ENCODE measurements at places on chromosomes 12 and 14.
A peak's percentile ranks its signal among the peaks of the same experiment; 100 is the strongest.

DNA sequence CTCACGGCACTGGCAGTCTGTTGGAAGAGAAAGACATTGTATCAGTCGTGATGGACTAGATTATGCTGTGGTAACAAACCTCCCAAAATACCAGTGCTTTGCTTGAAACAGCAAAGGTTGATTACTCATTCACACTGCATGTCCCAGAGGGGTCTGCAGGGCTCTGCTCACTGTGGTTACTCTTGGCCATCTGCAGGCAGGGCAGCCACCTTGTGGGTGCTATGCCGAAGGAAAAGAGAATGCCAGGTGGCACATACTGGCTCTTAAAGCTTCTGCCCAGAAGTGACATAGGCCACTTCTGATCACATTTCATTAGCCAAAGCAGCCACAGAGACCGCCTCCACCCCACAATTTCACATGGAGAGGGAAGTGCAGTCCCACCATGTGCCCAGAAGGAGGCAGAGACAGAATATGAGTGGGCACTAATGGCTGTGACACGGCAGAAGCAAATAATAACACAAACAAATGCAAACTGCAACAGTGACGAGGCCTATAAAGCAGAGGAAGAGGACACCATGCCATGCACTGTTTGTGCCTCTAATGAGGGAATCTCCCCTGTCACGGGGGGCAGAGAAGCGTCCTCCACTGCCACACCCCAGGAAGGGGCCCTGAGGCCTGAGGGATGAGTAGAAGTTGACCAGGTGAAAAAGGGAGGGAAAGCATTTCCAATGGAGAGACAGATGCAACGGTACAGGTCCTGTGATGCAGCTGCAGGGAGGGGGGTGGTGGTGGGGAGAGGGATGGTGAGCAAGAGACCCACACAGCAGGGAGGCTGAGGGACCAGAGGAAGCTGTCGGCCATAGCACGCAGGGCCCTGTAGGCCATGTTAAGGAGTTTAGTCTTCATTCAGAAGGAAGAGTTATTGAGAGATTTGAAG lies 51.7 kb upstream of the KICS2 start:
- DNase-seq: no peak

DNA sequence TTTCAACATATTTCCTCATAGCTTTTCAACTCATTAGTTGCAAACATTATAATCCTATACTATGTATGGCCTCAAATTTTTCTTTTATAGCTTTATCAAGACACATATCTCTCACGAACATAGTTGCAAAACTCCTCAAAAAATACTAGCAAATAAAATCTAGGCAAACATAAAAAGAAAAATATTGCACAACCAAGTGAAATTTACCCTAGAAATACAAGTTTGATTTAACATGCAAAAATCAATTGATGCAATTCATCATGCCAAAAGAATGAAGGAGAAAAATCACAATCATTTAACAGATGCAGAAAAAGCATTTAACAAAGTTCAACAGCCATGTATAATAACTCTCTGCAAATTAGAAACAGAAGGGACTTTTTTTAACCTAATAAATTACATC lies 33.3 kb upstream of the KCNH5 start:
- DNase-seq: no peak

DNA sequence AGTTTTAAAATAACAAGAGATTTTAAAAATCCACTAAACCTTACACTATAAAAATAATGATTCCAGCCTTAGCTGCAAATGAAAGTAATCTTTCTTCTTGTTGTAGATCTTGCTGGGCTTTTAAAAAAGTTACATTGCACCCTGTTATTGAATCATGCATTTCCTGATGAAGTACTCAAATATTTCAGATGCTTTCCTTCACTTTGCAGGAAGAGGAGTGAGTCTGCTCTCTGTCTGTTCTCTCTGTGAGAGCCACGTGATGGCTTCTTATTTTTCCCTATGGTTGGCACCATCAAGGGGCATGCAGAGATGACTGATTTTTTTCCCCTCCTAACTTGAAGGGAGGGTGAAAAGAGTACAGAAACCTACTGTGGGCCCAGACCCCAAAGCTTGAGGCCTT lies 262.7 kb downstream of the ATP23 start:
- DNase-seq: no peak

GRCh38 chr12:2068653-2069052 lies 15.9 kb downstream of the CACNA1C start:
- DNase-seq: no peak

GRCh38 chr12:24950231-24950834 lies 1.4 kb upstream of the BCAT1 start:
- no peak for DNase-seq

DNA sequence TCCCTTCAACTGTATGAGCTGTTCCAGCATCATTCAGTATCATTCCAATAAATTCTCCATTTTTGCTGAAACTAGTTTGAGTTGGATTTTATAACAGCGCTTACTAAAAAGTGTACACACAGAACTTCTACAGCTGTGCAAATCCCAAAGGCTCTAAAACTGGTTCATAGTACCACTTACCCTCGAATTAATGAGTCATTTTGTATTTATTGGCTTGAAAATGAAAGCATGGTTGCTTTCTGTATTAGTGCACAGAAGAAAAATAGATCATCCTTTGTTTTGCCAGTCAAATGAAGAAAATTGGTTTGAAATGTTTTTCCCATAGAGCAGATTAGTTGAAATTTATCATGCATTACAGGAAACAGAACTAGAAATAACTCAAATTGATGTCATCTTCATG lies 268.3 kb upstream of the CPNE8 start:
- no peak for DNase-seq

DNA sequence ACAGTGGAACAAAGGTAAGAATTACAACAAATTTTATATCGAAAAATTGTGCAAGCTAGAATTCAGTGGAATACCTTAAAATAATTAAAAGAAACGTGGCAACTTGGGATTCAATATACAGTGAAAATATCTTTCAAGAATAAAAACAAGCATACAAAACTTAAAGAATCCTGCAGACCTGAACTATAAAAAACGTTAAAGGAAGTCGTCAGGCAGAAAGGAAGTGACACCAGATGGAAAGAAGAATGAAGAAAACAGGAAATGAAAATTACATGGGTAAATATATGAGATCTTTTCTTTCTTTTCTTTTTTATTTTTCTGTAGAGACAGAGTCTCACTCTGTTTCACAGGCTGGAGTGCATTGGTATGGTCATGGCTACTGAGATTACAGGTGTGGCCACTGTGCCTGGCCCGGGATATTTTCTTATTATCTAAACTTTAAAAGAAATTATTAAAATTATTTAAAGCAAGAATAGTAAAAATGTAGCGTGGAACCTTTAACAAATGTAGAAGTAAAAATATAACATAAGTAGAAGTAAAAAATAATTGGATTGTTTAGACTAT lies 4.7 kb downstream of the MGP start:
- no peak for DNase-seq

GRCh38 chr12:26286186-26286585 lies 90.8 kb downstream of the SSPN start:
- DNase-seq: no peak

- no peak for DNase-seq
These were observed 1.7 kb downstream of the FAM186B start for GRCh38 chr12:49603721-49604120.

DNA sequence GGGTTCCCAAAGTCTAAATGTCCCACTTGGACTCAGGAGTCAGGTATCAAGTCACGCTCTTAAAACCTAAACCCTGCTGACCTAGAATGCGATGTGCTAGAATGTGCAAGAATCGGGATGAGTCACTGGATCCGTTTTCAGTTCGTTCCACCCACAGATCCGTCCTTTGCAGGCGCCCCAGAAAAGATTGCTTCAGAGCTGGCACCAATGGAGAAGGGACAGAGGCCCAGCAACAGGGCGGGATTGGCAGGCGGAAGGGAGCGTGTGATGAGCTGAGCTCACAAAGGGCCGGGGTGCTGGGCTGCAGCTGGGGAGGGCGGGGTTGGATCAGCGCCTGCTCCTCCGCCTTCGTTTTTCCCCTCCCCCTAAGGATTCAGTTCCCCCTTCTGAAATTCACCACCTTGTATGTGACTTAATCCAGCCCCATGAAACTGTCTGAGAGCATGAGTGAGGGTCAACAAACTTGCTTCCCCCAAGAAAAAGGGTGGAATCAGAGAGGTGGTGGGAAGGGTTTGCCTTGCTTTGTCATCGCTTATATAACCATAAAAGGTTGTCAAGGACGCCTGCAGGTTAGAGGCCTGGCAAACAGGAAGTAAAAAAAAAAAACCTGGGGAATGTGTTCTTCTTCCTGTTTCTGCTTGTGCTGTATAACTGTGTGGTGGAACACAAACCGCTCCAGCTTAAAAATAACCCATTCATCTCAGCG lies 2.8 kb upstream of the UBC start:
- DNase-seq: no peak

- no peak for DNase-seq
These were observed 11.5 kb upstream of the C14orf132 start for GRCh38 chr14:96027431-96028355.

DNA sequence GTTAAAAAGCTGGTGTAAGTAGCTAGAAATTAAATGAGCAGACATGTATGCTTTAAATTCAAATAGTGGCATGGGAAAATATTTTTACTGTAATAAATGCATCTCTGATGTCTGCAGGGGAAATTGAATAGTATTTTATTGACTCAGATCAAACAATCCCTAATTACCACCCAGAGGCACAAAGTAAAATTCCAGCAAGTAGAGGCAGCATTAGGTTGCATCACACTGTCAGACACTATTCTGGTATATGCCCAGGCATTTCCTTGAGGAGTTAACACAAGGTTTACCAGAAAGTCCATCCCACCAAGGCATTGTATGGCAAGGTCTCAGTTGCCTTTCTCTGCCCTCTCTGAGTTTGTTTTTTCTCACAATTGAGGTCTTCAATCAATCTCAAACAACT lies 201.6 kb upstream of the KITLG start:
- DNase-seq: no peak

DNA sequence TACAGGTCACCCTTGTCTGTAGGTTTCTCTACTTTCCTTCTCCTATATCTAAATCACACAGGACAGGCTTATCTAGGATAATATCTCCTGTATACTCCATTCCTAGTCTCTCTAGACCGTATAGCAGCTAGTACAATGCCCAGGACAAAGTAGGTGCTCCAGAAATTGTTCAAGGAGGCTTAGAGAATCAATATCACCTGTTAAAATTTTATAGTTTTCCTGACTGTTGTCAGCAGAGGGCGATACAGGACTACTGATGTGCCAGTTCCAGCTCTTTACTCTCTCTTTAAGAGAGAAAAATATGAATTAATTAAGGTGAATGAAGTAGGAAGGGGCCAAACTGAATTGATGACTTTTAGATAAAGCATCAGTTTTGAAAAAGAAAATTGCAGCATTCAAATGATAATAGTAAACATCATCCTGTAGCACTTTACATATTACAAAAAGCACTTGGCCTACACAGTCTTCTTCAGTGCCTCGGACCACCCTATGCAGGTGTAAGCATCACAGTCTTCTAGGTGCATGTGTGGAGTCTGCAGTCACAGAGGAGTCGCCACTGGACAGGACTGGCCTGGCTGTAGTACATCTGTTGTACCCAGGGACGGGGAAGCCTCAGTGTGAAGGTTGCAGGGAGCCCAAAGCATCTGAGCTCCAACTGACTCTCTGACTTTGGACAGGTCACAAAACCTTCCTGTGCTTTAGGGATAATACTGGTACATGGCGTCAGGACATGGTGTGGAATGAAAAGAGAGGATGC lies 61.9 kb upstream of the MAX start:
- DNase-seq: peak; percentile 41

GRCh38 chr14:83463500-83464098 lies 1929.9 kb upstream of the SEL1L start:
- DNase-seq: peak; percentile 37

DNA sequence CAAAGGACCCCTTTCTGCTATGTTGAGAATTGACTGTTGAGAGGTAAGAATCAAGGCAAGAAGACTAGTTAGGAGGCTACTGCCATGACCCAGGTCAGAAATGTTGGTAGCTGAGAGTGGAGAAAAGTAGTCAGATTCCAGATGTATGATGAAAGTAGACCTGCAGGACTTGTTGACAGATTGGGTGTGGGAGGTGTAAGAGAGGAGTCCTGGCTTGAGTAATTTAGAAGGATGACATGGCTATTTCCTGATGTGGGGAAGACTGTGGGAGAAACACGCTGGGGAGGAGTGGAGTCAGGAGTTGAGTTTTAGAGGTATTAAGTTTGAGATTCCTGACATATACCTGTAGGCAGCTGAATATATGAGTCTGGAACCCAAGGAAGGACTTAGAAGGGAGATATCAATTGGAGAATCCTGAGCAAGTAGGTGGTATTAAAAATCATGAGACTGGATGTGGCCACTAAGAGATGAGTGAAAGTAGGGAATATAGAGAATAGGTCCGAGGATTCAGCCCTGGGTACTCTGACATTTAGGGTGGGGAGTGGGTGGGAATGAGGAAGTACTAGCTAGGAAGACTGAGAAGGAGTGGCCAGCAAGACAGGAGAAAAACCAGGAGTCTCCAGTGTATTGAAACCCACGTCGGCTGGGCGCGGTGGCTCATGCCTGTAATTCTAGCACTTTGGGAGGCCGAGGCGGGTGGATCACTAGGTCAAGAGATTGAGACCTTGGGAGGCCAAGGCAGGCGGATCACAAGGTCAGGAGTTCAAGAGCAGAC lies 12.6 kb upstream of the DDX47 start:
- DNase-seq: no peak

- no peak for DNase-seq
These were observed 3.1 kb downstream of the SAMD4A start for GRCh38 chr14:54570047-54570446.

GRCh38 chr14:92651106-92651757 lies 97.2 kb downstream of the LGMN start:
- DNase-seq: no peak

GRCh38 chr12:25585021-25585523 lies 32.0 kb upstream of the LMNTD1 start:
- DNase-seq: no peak

DNA sequence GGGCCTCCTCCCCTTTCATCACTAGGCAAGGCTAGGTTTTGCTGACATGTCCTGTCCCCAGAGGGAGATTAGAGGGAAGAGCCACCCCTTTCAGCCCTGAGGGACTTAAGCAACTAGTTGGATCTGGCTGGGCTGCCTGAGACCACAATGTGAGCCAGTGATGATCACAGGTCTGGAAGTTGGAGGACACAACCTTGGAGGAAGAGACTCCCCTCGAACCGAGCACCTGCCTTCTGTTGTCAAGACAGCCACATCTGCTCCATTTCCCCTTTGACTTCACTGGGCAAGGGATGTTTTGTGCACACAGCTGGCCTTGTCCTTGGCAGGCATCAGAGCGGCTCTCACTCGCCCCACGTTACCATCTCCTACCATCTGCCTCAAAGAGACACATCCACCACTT lies 31.4 kb downstream of the MVK start:
- DNase-seq: peak; percentile 27

DNA sequence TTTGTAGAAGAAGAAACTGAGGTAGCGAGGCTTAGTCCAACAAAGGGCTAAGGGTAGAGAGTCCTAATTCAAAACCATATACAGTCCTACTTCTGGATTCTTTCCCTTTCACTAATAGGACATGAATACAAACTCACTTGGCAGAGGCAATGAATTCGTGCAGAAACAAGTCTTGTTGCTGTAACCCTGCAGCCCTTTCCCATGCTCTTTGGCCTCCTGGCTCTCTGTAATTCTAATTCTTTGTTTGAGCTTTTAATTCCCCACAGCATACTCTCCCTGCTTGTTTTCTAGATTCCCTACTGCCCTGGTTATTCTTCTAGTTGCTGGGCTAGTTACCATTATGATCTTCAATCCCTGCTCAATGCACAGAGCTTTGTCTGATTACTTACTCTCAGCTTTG lies 381.4 kb downstream of the ETNK1 start:
- no peak for DNase-seq

GRCh38 chr14:68471029-68471963 lies 321.6 kb downstream of the ZFP36L1 start:
- DNase-seq: no peak

All from COR-L47 (cell line).